CD8-positive, alpha-beta memory T cell (primary cell): ENCODE measurements at places on chromosomes 6 and 20. TPM values are rescaled to one million over a fixed set of nuclear protein-coding genes. Genes with fewer than 3 reads are reported as not detected.

GRCh38 chr20:51926670-51927305 is 124.5 kb upstream of the SALL4 start:
- H3K4me3 ChIP-seq = no peak overlapping the region
- no peaks in the 10 kb centered on the region for H3K4me1 ChIP-seq
- DNase-seq = no peak

NCOA7 gene
- 38.3 TPM for polyA plus RNA-seq

DNA sequence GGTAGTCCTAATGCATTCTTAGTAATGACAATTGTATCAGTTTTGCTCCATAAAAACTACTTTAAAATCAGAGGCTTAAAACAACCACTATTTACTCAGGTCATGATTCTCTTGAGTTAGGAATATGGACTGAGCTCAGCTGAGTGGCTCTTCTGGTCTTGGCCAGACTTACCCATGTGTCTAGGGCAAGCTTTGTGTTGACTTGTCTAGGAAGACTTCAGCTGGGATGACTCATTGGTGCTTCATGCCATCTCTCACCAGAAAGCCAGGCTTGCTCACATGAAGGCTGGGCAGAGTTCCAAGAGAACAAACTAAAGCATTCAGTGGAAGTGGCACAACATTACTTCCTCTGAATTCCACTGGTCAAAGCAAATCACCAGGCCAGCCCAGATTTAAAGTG is 155.3 kb downstream of the DHX35 start:
- DNase-seq = no peak
- H3K4me3 ChIP-seq = no peak overlapping the region
- H3K27ac ChIP-seq = no peak overlapping the region
- H3K36me3 ChIP-seq = no peaks in the 10 kb centered on the region
- H3K4me1 ChIP-seq = no peaks in the 10 kb centered on the region

DUSP15 gene
- polyA plus RNA-seq = not detected

UBE2C gene
- not detected for polyA plus RNA-seq

ZKSCAN8 gene
- polyA plus RNA-seq = 1.9 TPM

DNA sequence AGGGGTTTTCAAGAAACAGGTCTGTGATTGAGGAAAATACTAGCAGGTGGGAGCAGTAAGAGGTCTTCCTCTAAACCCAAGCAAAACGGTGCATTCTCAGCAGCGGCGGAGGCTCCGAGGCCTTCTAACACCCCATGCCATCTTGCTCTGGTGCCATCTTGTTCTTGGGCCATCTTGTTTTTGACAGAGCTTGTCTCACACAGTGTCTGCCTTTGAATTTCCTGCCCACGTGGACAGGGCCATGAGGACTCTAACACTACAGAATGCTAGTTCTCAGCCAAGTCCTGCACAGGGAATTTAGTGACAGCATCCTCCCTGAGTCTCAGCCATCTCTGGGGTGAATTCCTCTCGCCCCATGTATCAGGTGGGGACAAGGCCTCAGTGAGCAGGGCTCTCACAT is 76.4 kb downstream of the PSMG4 start:
- H3K27me3 ChIP-seq = no peaks in the 10 kb centered on the region
- H3K4me3 ChIP-seq = no peak overlapping the region
- H3K36me3 ChIP-seq = no peaks in the 10 kb centered on the region
- no peak for DNase-seq

DNA sequence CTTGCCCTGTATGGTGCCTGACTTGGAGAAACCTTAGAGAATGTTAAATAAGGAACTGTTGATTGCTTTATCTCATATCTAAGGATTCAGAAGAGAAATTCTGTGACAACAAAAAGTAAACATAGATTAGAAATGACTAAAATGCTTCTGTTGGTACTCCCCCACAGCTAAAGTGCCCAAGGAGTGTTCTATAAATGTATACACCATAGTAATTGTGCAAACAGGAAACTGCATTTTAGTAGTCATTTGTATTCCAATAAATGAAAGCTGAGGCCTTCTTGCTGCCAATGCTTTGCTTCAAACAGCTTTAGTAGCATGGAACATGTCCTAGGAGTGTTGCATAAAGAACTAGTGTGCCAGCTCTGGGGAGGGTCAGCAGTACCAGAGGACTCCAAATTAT is 343.7 kb upstream of the IRAK1BP1 start:
- H3K27ac ChIP-seq = no peak overlapping the region
- no peaks in the 10 kb centered on the region for H3K36me3 ChIP-seq
- no peak for DNase-seq
- no peaks in the 10 kb centered on the region for H3K4me1 ChIP-seq
- H3K4me3 ChIP-seq = no peak overlapping the region

GRCh38 chr20:45810191-45810970 is 2.1 kb upstream of the UBE2C start:
- H3K4me3 ChIP-seq = no peak overlapping the region
- H3K36me3 ChIP-seq = peaks cover 28% of the 10 kb centered on the region
- peaks cover 4% of the 10 kb centered on the region for H3K4me1 ChIP-seq

COL19A1 gene
- polyA plus RNA-seq = not detected

GRCh38 chr6:125547381-125547780 is 202.1 kb upstream of the HEY2 start:
- no peak for DNase-seq
- H3K27ac ChIP-seq = no peak overlapping the region
- H3K27me3 ChIP-seq = no peaks in the 10 kb centered on the region
- H3K4me1 ChIP-seq = no peaks in the 10 kb centered on the region
- no peak overlapping the region for H3K4me3 ChIP-seq

- H3K4me3 ChIP-seq = peak overlapping the region; percentile 60
- peak; percentile 80 for DNase-seq
- no peaks in the 10 kb centered on the region for H3K27me3 ChIP-seq
These were observed 99.1 kb downstream of the HIVEP2 start for GRCh38 chr6:142845624-142846458.

ADISSP gene
- 27.0 TPM for polyA plus RNA-seq

DNA sequence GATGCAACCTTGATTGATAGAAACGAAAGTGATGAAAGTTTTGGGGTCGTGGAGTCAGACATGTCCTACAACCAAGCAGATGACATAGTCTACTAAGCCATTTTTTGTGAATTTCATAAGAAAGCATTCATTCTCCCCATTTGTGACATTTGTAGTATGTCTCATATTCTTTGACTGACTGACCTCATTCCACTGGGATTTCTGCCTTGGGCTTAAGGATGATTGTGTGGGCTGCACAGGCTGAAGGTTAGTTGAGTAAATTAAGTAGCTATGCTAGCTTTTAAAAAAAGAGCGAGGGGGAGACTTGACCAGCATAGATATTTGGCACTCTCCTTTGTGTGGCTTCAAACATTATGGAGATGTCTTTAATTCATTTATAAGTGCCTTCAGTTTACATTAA is 28.9 kb downstream of the STMND1 start:
- no peak for DNase-seq
- H3K4me1 ChIP-seq = no peaks in the 10 kb centered on the region
- H3K27ac ChIP-seq = no peak overlapping the region
- no peaks in the 10 kb centered on the region for H3K36me3 ChIP-seq
- no peak overlapping the region for H3K4me3 ChIP-seq
